Stimulated activated naive CD8-positive, alpha-beta T cell treated with anti-CD3 and anti-CD28 coated beads, Interleukin-15, Interleukin-2, amounts not matched to agents 100 U/mL and 50 U/mL, for 24 hours (primary cell): ENCODE measurements at places on chromosomes 7 and 10.

DNA sequence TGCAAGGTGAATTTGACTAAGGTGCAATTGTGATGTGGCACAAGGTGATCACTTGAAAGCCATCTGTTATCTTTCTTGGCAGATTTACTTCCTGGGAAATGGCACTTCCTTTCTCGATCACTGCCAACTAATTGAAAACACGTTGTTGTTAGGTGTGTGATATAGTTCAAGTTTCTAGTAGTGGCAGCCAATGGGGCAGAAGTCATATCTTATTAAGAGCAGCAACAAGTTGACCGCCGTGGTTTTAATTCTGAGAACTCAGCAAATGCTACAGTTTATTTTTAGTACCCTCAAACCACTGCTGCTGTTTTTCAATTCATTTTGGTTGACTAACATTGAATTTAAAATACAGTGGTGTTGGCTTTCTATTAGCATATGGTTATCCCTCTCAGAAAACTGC is 1.6 kb downstream of the CHN2 start:
- no peak for DNase-seq

DNA sequence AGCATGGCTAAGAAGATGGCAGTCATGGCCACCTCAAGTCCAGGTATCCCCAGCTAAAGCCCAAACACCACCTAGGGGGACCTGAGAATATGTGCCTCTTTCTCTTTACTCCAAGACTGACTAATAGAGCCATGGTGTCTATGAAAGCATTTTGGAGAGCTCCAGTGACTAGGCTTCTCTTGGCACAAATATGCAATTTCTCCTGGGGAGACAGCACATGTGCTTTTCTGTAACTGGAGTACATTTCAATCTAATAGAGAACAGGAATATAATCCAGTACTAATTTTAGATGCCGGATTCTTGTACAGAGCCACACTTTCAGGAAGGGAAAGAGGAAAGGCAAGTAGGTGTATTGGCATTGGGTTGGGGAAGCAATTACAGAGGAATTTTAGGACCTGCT is 260.1 kb downstream of the BMPER start:
- DNase-seq: no peak

DNA sequence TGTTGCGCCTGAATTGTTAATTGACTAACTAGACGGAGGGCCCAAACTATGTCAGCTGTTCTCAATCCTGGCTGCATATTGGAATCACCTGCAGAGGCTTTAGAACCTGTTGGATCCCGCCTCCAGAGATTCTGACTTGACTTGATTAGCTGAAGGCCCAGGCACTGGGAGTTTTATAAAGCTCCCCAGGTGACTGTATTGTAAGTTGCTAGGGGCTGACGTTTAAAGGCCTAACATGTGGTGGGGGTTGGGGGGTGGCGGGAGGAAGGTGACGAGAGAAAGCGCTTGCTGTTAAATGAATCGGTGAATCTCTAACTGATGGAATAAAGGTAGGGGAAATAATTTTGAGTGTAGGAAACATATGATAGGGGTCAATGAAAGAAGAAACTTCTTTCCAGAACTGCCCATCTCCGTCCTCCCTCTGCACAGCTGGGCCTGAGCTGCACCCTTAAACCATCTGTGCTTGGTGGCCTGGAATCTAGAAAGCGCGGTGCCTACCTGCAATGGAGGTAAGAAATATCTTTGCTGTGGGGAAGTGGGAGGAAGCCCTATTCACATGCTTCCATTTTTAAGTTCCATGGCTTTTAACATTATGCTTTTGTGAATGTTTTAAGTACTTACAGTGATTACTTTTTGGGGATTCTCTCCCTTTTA is 225.0 kb upstream of the FAM3C start:
- no peak for DNase-seq

- no peak for DNase-seq
These were observed 5.1 kb downstream of the TBL2 start for GRCh38 chr7:73573276-73573675.

DNA sequence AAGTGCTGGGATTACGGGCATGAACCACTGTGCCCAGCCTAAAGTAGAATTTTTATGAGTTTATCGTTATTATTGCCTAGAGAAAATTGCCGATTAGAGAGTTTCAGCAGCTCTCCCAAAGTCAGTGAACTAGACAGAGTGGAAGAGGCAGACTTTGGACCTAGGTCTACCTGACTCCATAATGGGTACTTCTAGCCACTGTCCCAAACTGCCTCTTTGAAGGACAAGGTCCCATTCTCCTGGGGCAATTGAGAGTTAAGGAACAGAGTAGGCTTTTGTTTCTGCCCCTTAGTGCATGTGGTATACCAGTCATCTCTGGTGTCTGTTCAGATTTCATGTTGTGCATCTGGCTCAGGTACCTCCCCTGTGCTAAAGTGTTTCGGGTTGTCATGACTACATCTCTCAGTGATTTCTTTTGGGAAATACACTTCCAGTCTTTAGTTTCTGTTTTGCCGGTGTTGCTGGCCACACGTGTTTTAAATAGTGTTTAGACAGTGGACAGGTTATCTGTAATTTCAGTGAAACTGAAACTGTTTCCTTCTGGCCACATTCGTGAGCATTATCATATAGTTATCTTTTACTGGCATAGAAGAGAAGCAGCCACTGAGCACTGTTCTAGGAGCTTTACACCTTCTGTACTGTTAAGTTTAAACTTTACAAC is 4.7 kb downstream of the TMEM236 start:
- DNase-seq: no peak

DNA sequence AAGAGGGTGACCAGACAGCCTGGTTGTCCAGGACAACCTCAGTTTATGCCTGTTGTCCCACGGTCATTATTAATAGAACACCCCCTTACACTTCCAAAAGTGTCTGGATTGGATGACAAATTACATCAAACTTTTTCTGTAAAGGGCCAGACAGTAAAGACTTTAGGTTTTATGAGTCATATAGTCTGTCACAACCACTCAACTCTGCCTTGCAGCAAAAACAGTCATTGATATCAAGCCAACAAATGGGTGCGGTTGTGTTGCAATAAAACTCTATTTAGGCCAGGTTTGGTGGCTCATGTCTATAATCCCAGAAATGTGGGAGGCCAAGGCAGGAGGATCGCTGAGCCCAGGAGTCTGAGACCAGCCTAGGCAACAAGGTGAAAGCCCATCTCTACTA is 66.7 kb upstream of the ATP6V0A4 start:
- no peak for DNase-seq
